NCI-H2081 (cell line): ENCODE measurements at places on chromosomes 5 and 9.

- DNase-seq = peak; percentile 72
Observed at GRCh38 chr9:4666042-4666699, at the start of gene SPATA6L. SPATA6L (minus strand) TSS chr9:4666480; CDS start chr9:4666250, 230 bp downstream.

DNA sequence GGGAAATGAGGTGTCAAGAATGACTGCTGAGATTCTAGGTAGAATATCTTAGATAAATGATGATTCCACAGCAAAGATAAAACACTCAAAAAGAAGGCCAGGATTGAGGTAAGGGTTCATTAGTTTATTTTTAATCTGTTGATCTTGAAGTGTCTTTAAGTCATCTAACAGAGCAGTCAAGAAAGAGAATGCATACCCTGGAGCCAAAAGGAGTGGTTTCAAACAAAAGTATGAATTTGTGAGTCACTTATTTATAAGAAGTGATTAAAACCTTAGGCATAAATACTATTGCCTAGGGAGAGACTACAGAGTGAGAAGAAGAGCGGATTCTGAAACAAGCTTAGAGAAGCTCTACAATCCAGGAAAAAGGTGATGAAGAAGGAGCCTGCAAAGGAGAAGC lies 541.0 kb downstream of the DTWD2 start:
- DNase-seq = no peak

- DNase-seq = no peak
Observed at GRCh38 chr5:32326216-32326772, 13.6 kb upstream of the MTMR12 start.

- no peak for DNase-seq
Observed at GRCh38 chr5:167871091-167871490, 420.4 kb upstream of the WWC1 start.

GRCh38 chr5:40568548-40568947 lies 111.2 kb upstream of the PTGER4 start:
- no peak for DNase-seq
